ENCODE measurements at places on chromosomes 4 and X.

DNA sequence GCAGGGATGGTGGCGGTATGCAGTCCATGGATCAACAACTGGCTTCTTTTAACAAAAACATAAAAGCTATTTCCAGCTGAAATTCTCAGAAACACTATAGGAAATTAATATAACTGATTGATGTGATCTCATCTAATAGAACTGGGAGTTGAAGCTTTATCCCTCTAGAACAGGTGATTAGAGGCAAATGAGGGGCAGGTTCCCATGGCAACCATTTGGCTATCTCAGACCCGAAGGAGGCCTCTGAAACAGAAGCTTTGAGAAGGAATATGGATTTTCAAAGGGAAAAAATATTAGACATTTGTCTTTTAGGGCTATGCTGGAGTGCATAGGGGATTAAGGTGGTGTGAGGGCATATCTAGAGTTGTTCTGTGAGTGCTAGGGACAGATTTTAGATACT, 50.0 kb downstream of the IGSF1 start:
- no peak for DNase-seq

GRCh38 chr4:58807843-58808615, 1697.8 kb upstream of the IGFBP7 start:
- no peak for DNase-seq

DNA sequence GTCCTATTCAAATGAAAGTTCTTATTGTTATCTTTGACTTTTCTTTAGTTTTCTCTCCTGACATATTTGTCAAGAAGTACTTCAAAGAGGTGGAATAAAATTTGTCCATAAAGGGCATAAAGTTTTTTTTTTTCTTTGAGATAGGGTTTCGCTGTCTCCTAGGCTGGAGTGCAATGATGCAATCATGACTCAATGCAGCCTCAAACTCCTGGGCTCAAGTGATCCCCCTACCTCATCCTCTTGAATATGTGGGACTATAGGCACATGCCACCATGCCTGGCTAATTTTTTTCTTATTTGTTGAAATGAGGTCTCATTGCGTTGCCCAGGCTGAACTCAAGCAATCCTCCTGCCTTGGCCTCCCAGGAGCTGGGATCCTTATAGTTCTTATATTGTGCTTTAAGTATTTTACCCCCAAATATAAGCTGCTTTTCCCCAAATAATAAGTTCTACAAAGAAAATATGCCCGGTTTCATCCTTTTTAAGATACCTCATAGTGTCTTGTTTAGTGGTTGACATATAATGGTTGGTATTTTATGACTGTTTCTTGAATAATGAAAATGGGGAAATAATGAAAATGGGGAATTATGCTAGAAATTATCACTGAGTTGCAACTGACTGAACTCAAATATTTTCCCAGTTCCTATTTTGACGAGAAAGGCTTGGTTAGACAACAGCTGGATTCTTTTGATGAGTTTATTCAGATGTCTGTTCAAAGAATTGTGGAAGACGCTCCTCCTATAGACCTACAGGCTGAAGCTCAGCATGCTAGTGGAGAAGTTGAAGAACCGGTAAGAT, 11.6 kb downstream of the POLR2B start:
- DNase-seq, result no peak

DNA sequence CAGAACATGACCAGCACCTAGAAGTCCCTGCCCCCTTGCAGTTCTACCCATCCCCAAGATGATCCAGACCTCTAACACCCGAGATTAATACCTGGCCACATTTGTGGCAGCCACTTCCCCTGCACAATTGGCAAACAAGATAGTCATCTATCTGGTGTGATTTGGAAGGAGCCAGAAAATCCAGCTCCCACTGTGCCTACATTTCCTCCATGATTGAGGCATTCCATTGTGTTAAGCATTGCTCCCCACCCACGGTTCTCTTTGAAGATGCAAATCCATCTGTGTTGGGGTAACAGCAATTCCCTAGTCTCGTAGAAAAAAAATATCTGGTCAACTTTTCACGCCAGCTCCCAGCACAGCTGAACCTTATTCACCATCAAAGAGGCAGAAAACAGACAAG, 405.0 kb downstream of the BCOR start:
- DNase-seq, result no peak

DNA sequence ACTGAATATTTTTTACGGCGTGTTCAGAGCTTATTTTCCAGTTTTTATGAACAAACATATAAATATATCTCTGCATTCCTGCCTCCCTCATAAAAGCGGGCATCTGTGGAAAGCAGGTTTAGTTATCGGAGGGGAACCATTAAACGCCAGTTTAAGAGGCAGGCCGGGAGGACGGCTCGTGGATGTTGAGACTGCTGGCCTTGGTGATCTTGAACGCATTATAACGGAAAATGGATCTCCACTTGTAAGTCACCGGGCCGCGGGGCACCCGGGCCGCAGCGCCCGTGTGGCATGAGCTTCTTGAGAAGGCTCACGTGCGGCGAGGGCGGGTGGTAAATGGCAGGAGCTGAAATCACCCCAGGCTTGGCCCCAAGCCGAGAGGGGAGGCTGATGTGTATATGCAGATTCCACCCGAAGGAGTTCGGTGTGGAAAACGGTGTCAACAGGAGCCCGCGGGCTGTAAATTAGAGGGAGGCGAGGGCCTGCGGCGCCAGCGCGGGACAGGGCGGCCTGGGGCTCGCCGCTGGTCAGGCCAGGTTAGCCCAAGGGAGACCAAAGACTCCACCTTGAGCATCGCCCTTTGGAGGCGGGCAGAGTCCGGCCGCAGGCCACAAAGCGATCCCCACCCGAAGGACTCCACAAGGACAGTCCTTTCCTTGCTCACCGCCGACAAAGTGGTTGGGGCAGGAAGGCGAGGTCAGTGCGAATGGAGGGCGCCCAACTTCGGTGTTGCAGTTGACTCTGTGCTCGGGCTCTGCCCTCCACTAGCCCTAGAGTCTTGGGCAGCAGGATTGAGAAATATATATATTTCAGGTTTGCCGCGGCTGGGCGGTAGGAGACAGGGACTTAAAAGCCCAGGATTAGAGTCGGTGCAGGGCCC, 1.3 kb upstream of the HAND2 start:
- DNase-seq, result no peak

DNA sequence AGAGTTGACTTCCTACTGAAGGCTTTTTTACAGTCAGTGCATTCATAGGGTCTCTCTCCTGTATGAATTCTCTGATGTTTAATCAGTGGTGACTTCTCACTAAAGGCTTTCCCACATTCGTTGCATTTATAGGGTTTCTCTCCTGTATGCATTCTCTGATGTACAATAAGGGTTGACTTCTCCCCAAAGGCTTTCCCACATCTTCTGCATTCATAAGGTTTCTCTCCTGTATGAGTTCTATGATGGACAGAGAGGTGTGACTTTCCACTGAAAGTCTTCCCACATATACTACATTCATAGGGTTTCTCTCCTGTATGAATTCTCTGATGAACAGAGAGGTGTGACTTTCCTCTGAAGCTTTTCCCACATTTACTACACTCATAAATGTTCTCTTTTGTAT, 45.2 kb downstream of the ZNF674 start:
- no peak for DNase-seq

GRCh38 chrX:20382518-20383297, 116.0 kb upstream of the RPS6KA3 start:
- DNase-seq, result no peak

- no peak for DNase-seq
These were observed 118.0 kb upstream of the EDNRA start for GRCh38 chr4:147362938-147363337.

- DNase-seq, result no peak
These were observed 710.0 kb downstream of the CCSER1 start for GRCh38 chr4:90837241-90837640.

- no peak for DNase-seq
These were observed 28.6 kb downstream of the SULT1B1 start for GRCh38 chr4:69731847-69732246.

GRCh38 chr4:38704622-38705154, 40.7 kb downstream of the KLF3 start:
- DNase-seq, result no peak

DNA sequence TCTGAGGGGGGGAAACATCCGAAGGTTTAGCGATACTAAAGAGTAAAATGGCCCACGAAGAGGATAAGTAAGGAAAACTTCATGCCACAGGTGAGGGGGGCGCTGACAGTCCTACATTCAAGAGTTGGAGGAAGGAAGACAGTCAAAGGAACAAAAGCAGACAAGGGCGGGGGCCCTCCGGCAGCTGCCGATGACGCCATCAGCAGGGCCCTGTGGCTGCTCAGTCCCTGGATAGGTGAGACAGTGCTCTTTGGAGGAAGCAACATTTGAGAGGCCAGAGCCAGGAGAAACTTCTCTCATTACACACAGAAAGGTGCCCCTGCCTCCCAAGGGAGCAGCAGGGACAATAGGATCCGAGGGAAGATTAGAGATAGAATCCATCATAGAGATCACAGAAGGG, 41.5 kb downstream of the RAB40AL start:
- no peak for DNase-seq

DNA sequence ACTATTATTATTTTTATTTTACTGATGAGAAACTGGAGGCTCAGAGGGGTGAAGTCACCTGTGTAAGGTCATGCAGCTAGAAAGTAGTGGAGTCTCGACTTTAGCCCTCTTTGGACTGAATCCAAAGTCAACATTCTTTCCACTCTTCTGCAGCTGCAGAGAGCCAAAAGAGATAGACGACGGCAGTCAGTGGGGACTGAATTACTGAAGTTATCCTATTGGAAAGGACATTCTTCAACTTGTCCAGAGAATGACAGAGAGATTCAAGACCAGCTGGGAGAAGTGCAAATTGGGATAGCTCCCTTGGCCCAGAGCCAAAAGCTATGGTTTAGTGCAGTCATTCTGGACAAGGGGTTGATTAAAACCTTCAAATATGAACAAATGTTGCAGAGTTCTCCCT, 42.5 kb downstream of the VGLL1 start:
- DNase-seq, result no peak

GRCh38 chrX:105700331-105700730, 122.0 kb upstream of the NRK start:
- DNase-seq, result no peak

- no peak for DNase-seq
These were observed 21.6 kb downstream of the SCD5 start for GRCh38 chr4:82776925-82777542.

DNA sequence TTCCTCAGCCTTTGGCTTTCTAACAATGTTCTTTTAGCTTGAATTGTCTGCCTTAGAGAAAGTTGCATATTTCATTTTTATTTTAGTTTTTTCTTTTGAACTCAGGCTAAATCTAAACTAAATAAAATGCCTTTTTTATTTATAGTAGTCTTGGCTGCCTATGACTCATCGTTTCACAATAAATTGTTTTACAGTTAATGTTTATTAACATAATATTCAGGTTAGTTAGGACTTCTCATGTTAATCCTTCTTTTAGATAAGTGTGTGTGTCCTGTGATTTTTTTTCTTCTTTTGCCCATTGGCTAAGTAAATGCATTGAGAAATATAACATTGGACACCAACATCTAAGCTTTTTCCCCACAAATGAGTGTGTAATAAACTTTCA, 1.6 kb downstream of the RP2 start:
- no peak for DNase-seq

- no peak for DNase-seq
These were observed 277.5 kb downstream of the IL15 start for GRCh38 chr4:141913928-141914327.

GRCh38 chr4:65050786-65051185, 619.5 kb downstream of the EPHA5 start:
- no peak for DNase-seq

- DNase-seq, result no peak
These were observed 108.9 kb downstream of the EFHC2 start for GRCh38 chrX:44234541-44234940.

DNA sequence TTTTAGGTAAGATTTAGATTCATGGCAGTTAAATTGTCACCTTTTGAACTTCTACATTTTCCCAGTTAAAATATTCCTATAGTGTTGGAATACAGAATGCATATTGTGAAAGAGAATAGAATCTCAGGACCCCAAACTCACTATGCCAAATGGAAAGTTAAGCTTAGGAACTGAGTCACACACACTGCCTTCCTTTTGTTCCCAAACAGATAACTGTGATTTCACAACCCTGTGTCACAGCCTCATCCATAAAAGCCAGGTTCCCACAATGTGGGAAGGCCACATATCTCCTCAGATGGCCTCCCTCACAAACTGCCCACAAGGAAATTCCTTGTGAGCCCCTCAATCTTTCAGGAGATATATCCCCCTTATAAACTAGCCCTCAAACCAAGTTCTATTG, 94.7 kb upstream of the HPF1 start:
- DNase-seq, result no peak

- no peak for DNase-seq
These were observed 39.1 kb downstream of the SUPT20HL1 start for GRCh38 chrX:24399550-24399949.

GRCh38 chr4:4226606-4227438, at the start of gene OTOP1:
Gene OTOP1 (minus strand): TSS chr4:4226929. CDS start chr4:4226864, 65 bp downstream.
- no peak for DNase-seq

DNA sequence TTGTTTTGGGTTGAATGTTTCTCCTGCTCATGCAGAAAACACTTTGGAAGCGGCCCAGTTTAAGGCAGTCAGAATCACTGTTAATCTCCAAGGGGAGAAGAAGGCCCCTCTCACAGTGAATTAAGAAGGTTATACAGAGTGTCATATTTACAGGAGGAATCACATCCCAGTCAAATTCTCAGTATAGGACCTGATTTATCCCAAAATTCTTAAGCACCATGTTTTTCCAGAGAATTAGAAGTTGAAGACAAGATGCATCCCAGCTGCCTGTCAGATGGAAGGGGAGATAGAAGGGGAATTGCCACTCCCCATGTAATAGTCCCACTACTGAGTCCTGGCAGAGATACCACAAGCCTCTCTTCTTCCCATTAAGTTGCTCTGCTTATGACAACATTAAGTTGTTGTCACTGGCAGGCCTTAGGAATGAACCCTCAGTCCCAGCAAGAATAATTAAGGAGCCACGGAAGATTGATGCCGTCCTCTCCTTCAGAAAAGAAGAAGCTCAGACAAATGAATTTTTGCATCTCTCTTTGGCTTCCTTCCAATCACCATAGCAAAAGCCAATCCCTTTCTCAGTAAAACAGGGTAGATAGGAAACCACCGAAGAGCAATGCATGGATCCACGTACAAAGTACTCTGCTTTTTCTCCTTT, 138.4 kb downstream of the LDB2 start:
- DNase-seq, result no peak

GRCh38 chr4:44016570-44017421, 431.8 kb downstream of the KCTD8 start:
- DNase-seq, result no peak
